ENCODE measurements at places on chromosomes 11 and 22.
A peak's percentile ranks its signal among the peaks of the same experiment; 100 is the strongest.

DNA sequence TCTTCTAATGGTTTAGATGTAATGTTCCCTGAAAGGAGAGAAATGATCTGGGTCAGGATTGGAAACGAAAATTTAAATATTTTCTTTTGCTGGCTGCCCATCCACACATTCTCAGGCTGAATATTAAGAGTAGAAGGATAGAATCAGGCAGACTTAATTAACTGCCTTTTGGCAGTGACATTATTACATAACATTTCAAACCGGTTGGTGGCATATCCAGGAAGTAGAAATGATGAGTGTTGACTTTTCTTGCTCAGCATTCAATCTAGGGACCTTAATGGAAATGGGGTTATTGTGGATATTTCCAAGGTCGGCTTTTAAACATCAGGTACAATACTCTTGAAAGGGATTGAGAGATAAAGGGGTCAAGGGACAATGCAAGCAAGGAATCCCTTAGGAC is 677.4 kb upstream of the ARHGAP42 start:
- DNase-seq, result no peak

DNA sequence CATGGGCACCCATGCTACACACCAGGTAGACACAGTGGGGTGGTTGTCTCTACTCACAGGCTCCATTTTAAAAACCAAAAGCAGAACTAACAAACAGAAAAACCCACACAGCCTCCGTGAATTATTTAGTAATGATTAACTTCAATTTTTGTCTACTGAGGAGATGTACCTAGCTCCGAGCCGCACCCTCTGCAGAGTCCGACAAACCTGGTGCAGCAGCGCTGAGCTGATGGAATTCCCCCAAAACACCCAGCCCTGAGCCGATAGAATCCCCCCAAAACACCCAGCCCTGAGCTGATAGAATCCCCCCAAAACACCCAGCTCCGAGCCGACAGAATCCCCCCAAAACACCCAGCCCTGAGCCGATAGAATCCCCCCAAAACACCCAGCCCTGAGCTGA is 927.0 kb downstream of the BRD1 start:
- DNase-seq, result no peak

GRCh38 chr11:61890529-61891330 is 615 bp downstream of the FADS3 start:
- DNase-seq, result peak; percentile 23

- no peak for DNase-seq
These were observed 36.0 kb upstream of the OLFML1 start for GRCh38 chr11:7449211-7449840.

DNA sequence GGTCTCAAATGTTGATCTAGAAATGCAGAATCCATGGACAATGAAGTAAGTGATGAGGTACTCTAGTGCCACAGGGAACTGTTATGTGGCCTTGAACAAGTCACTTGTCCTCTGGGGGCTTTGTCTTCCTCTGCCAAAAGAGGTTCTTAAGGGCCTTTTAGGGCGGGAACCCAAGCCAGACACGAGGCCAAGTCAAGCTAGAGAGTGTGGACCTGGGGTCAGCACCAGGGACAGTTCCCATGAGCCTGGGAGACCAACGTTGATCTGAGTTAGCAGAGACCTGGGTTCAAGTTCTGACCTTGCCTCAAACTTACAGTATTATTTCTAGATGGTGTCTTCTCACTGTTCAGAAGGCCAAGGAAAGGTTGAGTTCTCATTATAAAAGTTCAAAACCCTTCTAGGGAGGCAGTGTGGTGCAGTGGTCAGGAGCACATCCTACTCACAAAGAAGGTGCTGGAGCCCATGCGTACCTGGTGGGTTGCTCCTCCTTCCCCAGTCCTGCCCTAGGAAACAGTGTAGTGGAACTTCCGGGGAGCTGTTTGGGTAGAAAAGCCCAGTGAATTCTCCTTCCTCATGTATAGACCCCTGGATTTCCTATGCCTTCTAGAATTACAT is 121.5 kb downstream of the CHST1 start:
- no peak for DNase-seq

DNA sequence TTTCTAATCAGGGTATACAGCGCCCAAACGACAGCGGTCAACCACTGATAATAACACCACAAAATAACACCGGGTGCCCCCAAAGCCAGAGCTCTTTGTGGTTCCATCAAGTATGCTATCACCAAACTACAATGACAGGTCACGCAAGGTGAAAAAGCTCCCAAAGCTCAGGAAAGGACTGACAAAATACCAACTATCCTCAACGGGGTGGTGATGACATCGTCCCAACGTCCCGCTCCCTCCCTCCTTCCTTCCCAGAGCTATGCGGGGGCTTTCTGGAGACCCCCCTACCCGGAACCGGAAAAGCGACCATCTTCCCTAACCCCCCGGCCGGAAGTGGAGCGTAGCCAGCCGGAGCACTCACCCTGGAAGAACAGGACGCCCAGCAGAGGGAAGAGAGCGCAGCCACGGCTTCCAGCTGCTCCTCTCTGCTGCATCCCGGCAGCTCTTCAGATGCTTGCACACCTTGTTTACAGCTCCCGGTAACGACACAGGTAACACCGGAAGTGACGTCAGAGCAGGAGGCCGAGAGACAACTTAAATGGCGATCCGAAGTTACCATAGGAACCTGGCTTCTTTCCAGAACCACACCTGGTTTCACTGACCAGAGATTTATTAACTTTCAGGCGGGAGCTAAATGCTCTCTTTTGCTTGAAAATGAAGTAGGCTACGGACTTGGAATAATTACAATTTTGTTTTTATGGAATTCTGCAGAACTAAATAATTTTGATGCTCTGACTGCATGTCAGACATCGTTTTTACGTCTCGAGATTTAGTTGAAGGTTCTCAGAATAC is at the start of gene MPZL3:
TSS of gene MPZL3 (minus strand) at position 508 of the 795 bp plus-strand sequence. CDS start at position 437, 71 bp downstream.
- DNase-seq, result peak; percentile 94

DNA sequence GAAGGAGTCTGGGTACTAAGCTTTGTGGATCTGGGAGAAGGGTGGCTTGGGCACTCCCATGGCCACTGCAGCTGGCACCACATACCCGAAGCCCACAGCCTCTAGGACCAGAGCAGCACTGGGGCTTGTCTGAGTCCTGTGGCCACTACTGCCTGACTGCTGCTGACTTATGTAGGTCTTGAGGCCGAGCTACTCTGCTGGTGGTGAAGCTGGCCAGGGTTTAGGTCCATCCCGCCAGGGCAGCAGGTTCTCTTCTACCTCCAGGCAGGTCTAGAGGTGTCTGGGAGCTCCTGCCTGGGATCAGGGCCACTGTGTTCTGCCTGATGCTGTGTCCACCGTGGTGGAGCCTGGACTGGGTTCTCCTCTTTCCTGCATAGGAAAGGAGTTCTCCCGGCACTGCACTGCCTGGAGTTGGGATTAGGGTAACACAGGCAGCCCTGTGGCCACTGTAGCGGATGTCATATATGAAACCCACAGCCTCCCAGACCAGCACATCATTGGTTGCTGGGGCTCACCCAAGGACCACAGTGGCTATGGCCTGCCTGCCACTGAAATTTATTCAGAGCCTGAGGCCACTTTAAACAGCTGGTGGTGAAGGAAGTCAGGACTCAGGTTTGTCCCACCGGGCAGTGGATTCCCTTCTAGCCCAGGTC is 109.8 kb upstream of the SERPIND1 start:
- DNase-seq, result no peak

GRCh38 chr22:16808744-16809143 is 16.5 kb downstream of the XKR3 start:
- no peak for DNase-seq

GRCh38 chr11:6871278-6871677 is 5.1 kb upstream of the OR10A4 start:
- no peak for DNase-seq

DNA sequence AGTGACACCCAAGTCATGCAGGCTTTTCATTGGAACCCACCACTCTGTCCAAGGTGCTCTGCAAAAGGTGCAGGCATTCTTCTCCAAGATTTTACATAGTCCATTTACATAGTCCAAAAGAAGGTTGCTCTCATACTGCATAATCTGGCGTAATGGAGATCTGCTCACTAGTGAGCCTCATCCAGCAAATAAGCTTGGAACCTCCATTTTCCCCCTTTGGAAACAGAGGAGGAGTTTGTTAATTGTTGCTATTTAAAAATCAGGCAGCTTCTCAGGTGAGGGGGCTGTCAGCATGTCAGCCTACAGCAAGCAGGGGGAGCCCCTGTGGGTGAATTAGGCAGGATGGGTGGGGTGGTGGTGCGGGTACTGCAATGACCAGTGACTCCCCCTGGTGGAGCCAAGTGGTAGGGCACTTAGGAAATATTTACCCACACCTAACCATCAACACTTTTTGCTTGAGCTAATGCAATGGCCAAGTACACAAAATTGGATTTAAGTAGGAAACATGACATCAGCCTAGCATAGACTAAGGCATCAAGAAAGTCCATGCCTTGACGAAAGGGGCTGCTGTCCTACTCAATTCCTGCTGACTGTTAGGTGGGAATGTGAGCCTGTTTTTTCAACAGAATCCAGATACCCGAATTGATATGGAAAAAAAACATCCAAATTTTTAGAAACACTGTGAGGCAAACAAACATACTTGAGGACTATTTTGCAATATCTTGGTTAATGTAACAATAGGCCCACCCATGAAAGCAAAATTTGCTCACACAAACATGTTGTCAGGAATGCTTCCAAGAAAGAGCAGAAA is 64.5 kb downstream of the AMBRA1 start:
- DNase-seq, result peak; percentile 57

DNA sequence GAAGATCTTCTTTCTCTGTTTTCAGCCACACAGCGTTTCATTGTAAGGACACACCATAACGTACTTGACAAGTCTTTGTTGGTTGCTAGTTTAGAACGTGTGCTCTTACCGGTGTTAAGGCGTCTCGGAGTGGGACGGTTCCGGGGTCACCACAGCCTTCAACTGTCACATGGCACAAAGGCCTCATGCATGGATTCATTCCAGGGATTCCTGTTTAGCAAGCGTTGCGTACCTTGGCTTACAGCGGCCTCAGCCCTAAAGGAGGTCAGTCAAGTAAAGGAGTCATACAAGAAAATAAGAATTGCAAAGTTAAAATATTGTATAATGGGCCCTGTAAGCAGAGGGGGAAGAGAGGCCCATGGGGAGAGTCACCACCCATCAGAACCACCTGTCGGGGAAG is 2.2 kb upstream of the SCGB1A1 start:
- DNase-seq, result no peak

- DNase-seq, result no peak
These were observed at the start of gene UCP3 for GRCh38 chr11:74008373-74009229. Gene UCP3, minus strand, starts transcription at chr11:74009085. Its CDS starts 2,043 bp downstream, at chr11:74007042.

- DNase-seq, result no peak
These were observed 217.0 kb upstream of the PGR start for GRCh38 chr11:101346591-101346990.

GRCh38 chr11:43135966-43136534 is 175.7 kb upstream of the API5 start:
- DNase-seq, result no peak

GRCh38 chr11:65421794-65422632 is 585 bp upstream of the NEAT1 start:
- DNase-seq, result peak; percentile 88

GRCh38 chr11:45500451-45500850 is 165.0 kb downstream of the CHST1 start:
- DNase-seq, result no peak

GRCh38 chr22:25509374-25509791 is 55.1 kb upstream of the GRK3 start:
- no peak for DNase-seq

DNA sequence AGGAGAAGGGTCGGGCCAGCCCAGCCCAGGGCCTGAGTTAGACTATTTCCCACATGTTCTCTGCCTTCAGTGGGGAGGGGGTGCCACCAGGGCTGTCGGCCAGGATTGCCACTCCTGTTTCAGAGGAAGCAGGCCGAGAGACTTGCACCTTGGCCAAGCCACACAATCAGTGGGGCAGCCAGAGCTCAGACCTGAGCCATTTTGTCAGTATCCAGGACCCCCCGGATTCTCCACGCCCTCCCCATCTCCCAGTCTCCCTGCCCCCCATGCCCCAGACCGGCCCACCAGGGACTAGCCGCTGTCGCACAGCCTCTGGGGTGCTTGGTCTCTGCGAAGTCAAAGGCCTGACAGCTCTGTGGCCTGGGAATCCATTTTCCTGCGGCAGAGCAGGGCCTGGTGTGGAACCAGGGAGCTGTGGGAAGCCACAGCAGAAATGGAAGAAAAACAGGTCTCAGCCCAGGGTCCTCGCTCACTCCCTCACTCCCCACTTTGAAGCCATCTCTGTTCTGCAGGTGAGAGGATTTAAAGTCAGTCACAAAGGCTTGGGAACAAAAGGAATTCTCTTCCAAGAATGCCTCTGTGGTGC is 25.5 kb upstream of the MGAT3 start:
- DNase-seq, result no peak

GRCh38 chr22:39530692-39531331 is 1.7 kb downstream of the RPS19BP1 start:
- no peak for DNase-seq

DNA sequence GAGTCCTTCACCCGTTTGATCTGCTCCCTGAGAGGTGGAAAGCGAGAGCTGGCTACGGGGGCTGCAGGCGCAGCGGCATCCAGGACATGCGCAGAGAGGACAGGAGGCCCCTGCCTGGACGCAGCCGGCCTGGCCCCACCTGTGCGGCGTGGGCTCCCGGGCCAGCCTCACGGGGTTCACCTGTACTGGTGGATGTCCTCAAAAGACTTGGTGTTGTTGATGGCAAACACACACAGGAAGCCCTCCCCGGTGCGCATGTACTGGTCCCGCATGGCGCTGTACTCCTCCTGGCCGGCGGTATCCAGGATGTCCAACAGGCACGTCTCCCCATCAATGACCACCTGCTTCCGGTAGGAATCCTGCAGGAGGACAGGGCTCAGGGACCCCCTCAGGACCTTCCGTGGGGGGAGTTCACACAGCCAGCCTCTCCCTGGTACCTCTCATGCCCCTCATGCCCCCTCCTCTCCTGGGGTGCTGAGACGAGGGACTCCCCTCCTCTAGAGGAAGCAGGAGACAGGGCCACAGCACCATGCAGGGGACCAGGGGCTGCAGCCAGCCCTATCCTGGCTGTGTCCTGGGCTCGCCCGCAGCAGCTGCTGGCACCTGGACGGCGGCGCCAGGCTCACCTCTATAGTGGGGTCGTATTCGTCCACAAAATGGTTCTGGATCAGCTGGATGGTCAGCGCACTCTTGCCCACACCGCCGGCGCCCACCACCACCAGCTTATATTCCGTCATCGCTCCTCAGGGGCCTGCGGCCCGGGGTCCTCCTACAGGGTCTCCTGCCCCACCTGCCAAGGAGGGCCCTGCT is 1.6 kb downstream of the HRAS start:
- DNase-seq, result no peak

- DNase-seq, result no peak
These were observed 99.2 kb downstream of the VPREB1 start for GRCh38 chr22:22343581-22344296.

- DNase-seq, result no peak
These were observed 172.5 kb downstream of the TBC1D22A start for GRCh38 chr22:46934746-46935491.

DNA sequence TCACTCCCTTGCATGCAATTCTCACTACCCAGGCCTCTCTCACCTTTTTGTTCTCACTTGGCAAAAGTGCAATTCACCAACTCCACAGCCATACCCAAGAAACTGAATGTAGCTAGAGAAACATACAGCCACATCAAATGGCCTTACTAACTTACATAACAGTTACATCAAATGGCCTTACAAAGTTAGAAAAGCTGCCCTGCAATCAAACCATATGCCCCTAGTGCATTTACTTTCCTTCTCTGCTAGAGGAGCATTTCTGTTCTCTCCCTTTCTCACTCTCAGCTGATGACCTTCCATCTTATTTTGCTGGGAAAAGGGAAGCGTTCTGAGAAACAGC is 10.3 kb downstream of the PRCP start:
- no peak for DNase-seq
